ENCODE measurements at places on chromosomes 2 and 18. TPM values are rescaled to one million over a fixed set of nuclear protein-coding genes. Genes with fewer than 3 reads are reported as not detected.

The ABCG5 gene
- total RNA-seq: not detected

The CDH19 gene
- not detected for total RNA-seq

The SERPINB10 gene
- not detected for total RNA-seq

The ANKRD30BL gene
- total RNA-seq: not detected

The EPB41L3 gene
- total RNA-seq: 154 TPM

The CLEC4F gene
- total RNA-seq: not detected

The IL36G gene
- not detected for total RNA-seq

The CEP68 gene
- 21.4 TPM for total RNA-seq

The IL1RN gene
- not detected for total RNA-seq

The EPG5 gene
- total RNA-seq: 20.6 TPM

The THSD7B gene
- total RNA-seq: 0.04 TPM

The MYCN gene
- 3.6 TPM for total RNA-seq

The C2orf42 gene
- 13.1 TPM for total RNA-seq

The ZNF804A gene
- total RNA-seq: not detected

The CCDC68 gene
- total RNA-seq: 2.9 TPM

The CSRNP3 gene
- not detected for total RNA-seq

The ATG9A gene
- 62.2 TPM for total RNA-seq

The MARCO gene
- not detected for total RNA-seq

The HOXD9 gene
- 3.9 TPM for total RNA-seq

The ANO7 gene
- total RNA-seq: 2.8 TPM

The NYAP2 gene
- total RNA-seq: not detected

The DNMT3A gene
- total RNA-seq: 67.0 TPM

The TMEM200C gene
- 0.07 TPM for total RNA-seq

The OTOS gene
- not detected for total RNA-seq

The RUFY4 gene
- not detected for total RNA-seq

The CABYR gene
- 11.4 TPM for total RNA-seq

The RAPGEF4 gene
- total RNA-seq: 8.8 TPM

The PLGLB2 gene
- 2.1 TPM for total RNA-seq

The SERPINB13 gene
- not detected for total RNA-seq

The CETN1 gene
- total RNA-seq: not detected

The STARD6 gene
- not detected for total RNA-seq

The PKDCC gene
- 6.9 TPM for total RNA-seq

The CYS1 gene
- 0.25 TPM for total RNA-seq

The GPR45 gene
- not detected for total RNA-seq

The TUBA3E gene
- total RNA-seq: not detected

The VWC2L gene
- total RNA-seq: not detected

The DSC3 gene
- 0.23 TPM for total RNA-seq

The IL1RL1 gene
- total RNA-seq: 44.0 TPM

The MC4R gene
- total RNA-seq: not detected

The PLEK gene
- total RNA-seq: 0.11 TPM

The FHOD3 gene
- 0.58 TPM for total RNA-seq

The CCL20 gene
- 0.53 TPM for total RNA-seq

The ERBB4 gene
- 0.74 TPM for total RNA-seq

The DSG4 gene
- not detected for total RNA-seq

The LRRC30 gene
- not detected for total RNA-seq

The HAUS1 gene
- total RNA-seq: 60.6 TPM

The TNFAIP6 gene
- total RNA-seq: not detected

The DSG3 gene
- 0.07 TPM for total RNA-seq
